Stimulated activated CD8-positive, alpha-beta memory T cell treated with anti-CD3 and anti-CD28 coated beads, Interleukin-2, amount 100 ng/mL, for 48 hours (primary cell): ENCODE measurements at places on chromosomes 4 and X.

DNA sequence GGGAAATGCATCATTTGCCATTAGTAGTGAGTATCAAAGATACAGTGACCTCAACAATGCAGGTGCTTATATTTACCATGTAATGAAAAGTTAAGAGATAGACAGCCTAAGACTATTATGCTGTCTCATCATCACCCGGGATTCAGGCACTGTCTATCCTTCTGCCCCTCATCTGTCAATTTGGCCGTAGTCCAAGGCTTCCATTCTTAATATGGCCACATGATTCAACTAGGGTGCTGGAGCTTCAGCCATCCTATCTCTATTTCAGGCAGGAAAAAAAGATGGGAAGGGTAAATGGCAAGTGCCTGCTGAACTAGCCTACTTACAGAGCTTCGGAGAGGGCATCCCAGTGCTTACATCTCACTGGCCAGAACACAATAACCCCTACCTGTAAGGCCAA, 196.7 kb upstream of the LNX1 start:
- no peak for DNase-seq

- DNase-seq = no peak
Measured at GRCh38 chrX:3232262-3232923, 114.1 kb downstream of the MXRA5 start.

DNA sequence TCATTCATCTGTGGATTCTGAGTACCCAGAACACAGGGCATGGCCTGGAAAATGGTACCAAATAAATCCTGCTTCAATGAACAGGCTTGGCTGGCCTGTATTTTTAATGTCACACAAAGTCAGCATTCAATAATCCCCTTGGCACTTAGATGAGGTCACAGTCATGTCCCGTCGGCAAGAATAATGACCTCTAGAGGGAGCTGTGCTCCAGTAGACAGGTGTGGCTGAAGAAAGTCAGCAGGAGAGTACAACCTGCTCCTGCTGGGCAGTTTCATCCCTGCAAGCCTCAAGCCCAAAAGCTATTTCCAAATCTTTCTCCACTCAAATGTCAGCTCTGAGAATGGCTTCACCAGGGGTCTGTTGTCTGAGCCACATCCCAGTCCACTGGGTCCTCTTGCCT, 404.0 kb upstream of the F9 start:
- DNase-seq = no peak

DNA sequence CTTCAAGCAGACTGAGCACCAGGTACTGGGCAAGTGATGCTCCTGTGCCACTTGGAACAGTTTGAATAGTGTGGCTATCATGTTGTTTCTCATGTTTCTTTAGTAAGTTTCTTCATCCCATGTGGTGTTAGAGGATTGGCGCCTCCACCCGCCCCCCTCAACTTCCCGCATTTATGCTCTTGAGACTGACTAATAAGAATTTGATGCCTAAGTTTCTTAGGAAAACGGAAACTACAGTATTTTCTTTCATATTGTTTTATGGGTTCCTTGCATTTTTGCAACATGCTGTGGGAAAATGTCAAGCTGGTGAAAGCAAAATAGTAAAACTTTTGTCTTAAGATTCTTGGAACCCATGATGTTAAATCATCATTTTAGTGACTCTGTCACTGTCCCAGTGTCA, 101.2 kb upstream of the SLC4A4 start:
- DNase-seq = no peak
